Left kidney (tissue), 8 donors: ENCODE measurements at places on chromosomes 4 and X. TPM values are rescaled to one million over a fixed set of nuclear protein-coding genes. Genes with fewer than 3 reads are reported as not detected.
A peak's percentile ranks its signal among the peaks of the same experiment; 100 is the strongest.

GAGE12E gene
- not detected for polyA plus RNA-seq

GRCh38 chr4:37639551-37640285 is 46.5 kb downstream of the RELL1 start:
- no peak for DNase-seq

GRCh38 chrX:10011991-10012390 is 44.8 kb downstream of the CLDN34 start:
- DNase-seq: no peak

PDZD4 gene
- 8.5 TPM for polyA plus RNA-seq

FREM3 gene
- polyA plus RNA-seq: 0.13 TPM

- DNase-seq: no peak
Measured at GRCh38 chr4:77881460-77882295, 19.0 kb downstream of the MRPL1 start.

- DNase-seq: no peak
Measured at GRCh38 chr4:15799701-15800100, 21.6 kb downstream of the CD38 start.

DNA sequence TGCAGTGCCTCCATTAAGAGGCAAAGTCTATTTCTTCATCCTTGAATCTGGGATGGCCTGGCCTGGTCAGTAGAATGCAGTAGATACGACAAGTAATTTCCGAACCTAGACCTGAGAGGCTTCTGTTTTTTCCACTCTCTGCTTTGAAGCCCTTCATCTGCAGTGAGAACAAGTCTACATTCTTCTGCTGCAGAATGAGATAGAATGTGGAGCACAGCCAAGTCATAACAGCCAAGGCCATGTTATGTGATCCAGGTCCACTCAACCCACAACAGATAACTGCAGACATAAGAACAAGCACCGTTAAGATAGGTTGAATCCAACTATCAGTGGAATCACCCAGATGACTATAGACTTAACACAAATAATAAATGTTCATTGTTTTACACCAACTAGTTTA is 1297.7 kb downstream of the C4orf33 start:
- no peak for DNase-seq

GRCh38 chr4:100582146-100582545 is 64.3 kb upstream of the EMCN start:
- peak; percentile 42 for DNase-seq

- DNase-seq: no peak
Measured at GRCh38 chrX:150429594-150429993, 66.5 kb downstream of the MAMLD1 start.

GRCh38 chr4:43690116-43690515 is 758.5 kb downstream of the KCTD8 start:
- DNase-seq: no peak

FAM241A gene
- 1.6 TPM for polyA plus RNA-seq

FRMD7 gene
- polyA plus RNA-seq: 1.3 TPM

DNA sequence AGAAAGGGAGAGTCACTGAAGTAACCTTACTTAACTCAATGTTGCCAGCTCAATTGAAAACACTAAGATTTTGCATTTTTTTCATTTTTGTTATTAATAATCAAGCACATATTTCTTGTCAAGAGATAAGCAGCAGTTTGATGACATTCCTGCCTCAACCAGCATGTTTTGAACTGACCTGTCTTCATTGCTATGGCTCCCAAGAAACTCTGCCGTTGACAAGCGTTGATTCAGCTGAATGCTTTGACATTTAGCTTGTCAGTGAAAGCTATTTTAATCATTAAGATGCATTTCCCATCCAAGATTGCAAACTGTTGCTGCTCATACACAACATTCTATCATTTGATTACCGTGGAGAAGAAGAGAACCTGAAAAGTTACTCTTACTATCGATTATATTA is 5.9 kb downstream of the NAA11 start:
- no peak for DNase-seq

DNA sequence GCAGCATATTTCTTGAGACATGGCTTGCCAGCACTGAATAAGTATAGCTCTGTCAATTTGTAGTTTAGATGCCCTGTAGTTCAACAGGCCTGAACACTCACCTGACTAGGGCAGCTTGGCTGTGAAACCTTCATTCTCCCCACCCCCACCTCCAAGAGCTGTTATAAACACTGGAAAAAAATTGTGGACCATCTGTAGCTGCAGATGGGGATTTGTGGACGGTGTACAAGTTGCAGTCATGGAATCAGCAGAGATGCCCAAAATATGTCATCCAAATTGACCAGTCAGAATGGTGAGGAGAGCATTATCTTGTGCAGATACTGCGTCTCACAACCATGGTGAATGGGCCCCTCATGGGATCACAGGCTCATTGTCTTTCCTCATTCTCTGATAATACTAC is 76.2 kb upstream of the PAQR3 start:
- no peak for DNase-seq

GRCh38 chr4:75718529-75718928 is 5.8 kb upstream of the USO1 start:
- DNase-seq: no peak

- no peak for DNase-seq
Measured at GRCh38 chrX:28549838-28550237, 37.4 kb upstream of the IL1RAPL1 start.

FGA gene
- polyA plus RNA-seq: 0.12 TPM

SYTL5 gene
- 3.3 TPM for polyA plus RNA-seq
